SJCRH30 (cell line): ENCODE measurements at places on chromosomes 2 and 18.

DNA sequence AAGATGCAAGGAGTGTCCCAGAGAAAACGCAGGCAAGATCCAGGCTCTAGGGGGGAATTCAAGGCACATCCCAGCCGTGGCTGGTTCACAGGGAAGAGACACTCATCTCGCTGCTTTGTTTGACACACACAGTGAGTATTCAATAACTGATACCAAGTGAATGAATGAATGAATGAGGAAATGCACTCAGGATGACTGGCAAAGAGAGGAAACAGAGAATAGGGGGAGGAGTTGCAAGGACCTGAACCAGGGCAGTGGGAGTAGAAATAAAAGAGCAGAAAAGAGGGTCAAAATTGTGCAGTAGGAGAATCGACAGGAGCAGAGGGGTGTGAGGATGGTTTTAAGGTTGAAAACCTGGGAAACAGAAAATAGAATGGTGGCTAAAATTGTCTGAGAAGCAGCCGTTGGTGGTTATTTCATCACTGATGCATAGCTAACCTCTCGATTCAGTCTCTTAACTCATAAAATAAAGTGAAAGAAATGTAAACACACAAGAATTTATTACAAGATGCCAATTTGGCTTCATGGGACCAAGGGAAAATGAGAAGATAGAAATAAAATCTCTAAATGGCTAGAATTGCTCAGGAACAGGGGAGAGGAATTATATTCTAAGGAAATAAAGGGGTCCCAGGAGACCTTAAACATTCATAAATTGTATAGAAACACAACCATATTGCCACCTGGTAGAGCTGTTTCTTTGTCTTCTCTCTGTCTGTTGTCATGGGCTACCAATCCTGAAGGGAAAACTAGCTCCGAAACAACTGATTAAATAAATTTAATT, 63.9 kb upstream of the PHLPP1 start:
- no peak overlapping the region for H3K4me3 ChIP-seq
- H3K27me3 ChIP-seq = no peaks in the 10 kb centered on the region

DNA sequence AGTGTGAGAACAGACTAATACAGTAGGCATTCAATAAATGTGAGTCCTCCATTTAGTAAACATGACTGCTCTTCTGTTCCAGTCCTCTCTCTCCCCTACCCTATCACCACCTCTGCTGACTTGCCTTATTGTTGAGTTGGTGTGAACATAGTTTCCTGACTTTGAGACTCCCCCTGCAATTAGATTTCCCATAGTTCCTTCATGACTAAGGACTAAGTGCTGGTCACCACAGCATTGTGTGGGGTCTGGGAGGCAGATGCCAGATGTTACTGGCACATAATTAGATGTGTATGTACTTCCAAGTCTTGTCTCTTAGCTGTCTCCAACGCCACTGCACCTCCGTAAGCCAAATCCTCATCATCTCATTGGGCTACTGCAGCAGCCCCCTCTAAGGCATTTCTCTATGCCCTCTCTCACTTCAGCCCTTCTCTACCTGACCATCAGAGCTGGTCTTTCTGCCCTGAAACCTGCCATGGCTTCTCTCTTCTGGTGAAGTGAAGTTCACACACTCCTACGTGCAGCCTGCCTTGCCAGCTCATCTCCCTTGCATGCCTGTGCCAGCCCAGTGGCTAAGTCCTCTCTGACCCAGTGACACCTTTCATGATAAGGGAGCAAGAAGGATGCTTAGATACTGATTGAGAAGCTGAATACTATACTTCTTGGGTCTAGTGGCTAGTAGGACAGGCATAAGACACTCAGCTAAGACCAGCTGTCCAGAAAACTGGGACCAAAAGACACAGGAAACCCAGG, 81.6 kb upstream of the ALPP start:
- no peak overlapping the region for H3K27ac ChIP-seq
- no peaks in the 10 kb centered on the region for H3K36me3 ChIP-seq
- DNase-seq = no peak
- H3K4me1 ChIP-seq = peaks cover 12% of the 10 kb centered on the region
- no peak overlapping the region for H3K4me3 ChIP-seq
- no peaks in the 10 kb centered on the region for H3K27me3 ChIP-seq

- no peak for DNase-seq
- H3K4me1 ChIP-seq = peaks cover 28% of the 10 kb centered on the region
- H3K4me3 ChIP-seq = no peak overlapping the region
- H3K27me3 ChIP-seq = no peaks in the 10 kb centered on the region
Measured at GRCh38 chr2:173855661-173856060, 109.5 kb downstream of the SP3 start.

DNA sequence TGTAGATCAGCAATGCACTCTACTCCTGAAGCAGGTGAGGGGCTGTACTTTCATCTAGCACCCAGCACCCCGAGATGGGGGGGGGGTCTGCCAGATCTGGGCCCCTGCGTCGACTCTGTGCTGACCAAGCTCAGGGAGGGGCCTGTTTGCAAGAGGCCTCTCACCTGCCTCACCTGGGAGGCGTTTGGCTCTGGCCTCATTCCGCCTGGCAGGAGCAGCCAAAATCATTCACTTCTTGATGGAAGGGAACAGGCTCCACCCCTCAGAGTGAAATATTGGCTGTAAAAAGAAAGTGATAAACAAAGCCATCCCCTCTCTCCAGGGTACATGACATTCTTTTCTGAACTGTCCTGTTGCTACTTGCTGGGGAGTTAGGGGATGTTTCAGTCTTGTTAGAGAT, 10.7 kb upstream of the IL1R2 start:
- no peaks in the 10 kb centered on the region; the same call in 1 of the 2 replicates for H3K4me1 ChIP-seq
- H3K27ac ChIP-seq = no peak overlapping the region
- no peaks in the 10 kb centered on the region for H3K27me3 ChIP-seq

- DNase-seq = no peak
- no peak overlapping the region for H3K4me3 ChIP-seq
- H3K4me1 ChIP-seq = no peaks in the 10 kb centered on the region
- no peak overlapping the region for H3K27ac ChIP-seq
- H3K27me3 ChIP-seq = no peaks in the 10 kb centered on the region
Measured at GRCh38 chr18:75507636-75508035, 80.1 kb upstream of the SMIM21 start.

DNA sequence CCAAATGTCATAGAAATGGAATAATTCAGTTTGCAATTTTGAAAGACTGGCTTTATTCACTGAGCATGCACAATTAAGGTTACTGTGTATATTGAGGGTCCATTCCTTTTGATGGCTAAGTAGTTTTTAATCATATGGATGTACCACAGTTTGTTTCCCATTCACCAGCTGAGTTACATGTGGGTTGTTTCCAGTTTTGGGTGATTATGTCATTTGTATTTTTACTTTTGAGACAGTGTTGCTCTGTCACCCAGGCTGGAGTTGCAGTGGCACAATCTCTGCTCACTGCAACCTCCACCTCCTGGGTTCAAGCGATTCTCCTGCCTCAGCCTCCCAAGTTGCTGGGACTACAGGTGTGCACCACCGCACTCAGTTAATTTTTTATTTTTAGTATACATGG, 80.8 kb upstream of the MGAT4A start:
- no peaks in the 10 kb centered on the region for H3K27me3 ChIP-seq
- H3K27ac ChIP-seq = no peak overlapping the region

- H3K4me3 ChIP-seq = peak overlapping the region; percentile 74
- peaks cover 3% of the 10 kb centered on the region; the same call in 1 of the 2 replicates for H3K4me1 ChIP-seq
- no peak for DNase-seq
- peak overlapping the region; percentile 92 for H3K27ac ChIP-seq
- peaks cover 29% of the 10 kb centered on the region for H3K36me3 ChIP-seq
- no peaks in the 10 kb centered on the region for H3K27me3 ChIP-seq
Measured at GRCh38 chr2:11466307-11467128, 557 bp upstream of the E2F6 start.

DNA sequence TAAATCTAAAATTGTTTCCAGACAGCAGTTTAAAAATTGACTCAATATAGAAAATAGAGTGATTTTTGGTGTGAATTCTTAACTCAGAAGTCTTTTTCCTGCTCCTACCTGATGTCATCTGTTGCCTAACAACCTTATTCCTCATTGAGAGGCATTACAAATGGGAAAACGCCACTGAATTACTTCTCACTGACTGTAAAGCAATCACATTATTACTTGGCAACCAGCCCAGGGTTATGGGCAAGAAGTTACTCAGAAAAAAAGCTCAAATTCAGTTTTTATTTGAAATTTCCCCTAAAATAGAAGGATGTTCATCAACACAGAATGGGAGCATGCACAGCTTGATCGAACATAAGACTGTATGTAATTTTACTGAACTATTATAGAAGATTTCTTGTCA, 201.8 kb upstream of the GULP1 start:
- no peak overlapping the region for H3K27ac ChIP-seq
- no peak overlapping the region for H3K4me3 ChIP-seq
- no peaks in the 10 kb centered on the region; the same call in 1 of the 2 replicates for H3K4me1 ChIP-seq
- H3K36me3 ChIP-seq = no peaks in the 10 kb centered on the region

DNA sequence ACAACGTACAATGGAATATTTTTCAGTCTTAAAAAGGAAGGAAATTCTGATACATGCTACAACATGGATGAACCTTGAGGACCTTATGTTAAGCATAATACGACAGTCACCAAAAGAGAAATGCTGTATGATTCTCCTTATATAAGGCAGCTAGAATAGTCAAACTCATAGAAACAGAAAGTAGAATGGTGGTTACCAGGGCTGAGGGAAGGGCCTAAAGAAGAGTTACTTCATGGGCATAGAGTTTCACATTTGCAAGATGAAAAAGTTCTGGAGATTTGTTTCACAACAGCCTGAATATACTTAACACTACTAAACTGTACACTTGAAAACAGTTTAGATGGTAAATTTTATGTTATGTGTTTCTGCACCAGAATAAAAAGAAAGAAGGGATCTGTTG, 113.3 kb downstream of the GALNT1 start:
- no peak overlapping the region for H3K4me3 ChIP-seq
- H3K36me3 ChIP-seq = no peaks in the 10 kb centered on the region
- no peaks in the 10 kb centered on the region for H3K4me1 ChIP-seq
- H3K27ac ChIP-seq = no peak overlapping the region
- H3K27me3 ChIP-seq = no peaks in the 10 kb centered on the region

GRCh38 chr2:38528008-38528442, 74.7 kb downstream of the HNRNPLL start:
- H3K36me3 ChIP-seq = no peaks in the 10 kb centered on the region
- H3K4me3 ChIP-seq = peak overlapping the region; percentile 44
- peaks cover 16% of the 10 kb centered on the region for H3K4me1 ChIP-seq
- H3K27ac ChIP-seq = no peak overlapping the region
- H3K27me3 ChIP-seq = no peaks in the 10 kb centered on the region

DNA sequence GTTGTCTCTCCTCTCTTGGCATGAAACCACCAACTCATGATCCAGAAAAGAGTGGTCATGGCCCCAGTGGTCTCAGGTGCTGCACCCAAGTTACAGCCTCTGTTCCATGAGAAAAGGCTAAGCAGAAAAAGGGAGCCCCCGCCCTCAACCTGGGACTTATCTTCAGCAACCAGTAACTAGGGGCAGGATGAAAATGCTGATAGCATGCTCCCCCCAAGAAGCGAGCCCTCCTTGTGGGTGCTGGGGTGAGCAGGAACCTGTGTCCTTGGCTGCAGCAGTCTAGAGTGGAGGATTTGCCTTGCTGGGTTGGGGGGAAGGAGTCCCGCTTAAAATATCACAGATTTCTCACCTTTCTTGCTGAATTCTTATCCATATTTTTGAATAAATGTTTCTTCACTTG, 490.0 kb downstream of the SUCLG1 start:
- H3K36me3 ChIP-seq = peaks cover 2% of the 10 kb centered on the region; the same call in 1 of the 2 replicates
- no peaks in the 10 kb centered on the region for H3K4me1 ChIP-seq
- H3K4me3 ChIP-seq = no peak overlapping the region
- H3K27ac ChIP-seq = no peak overlapping the region
- DNase-seq = no peak
- peaks cover 11% of the 10 kb centered on the region for H3K27me3 ChIP-seq

DNA sequence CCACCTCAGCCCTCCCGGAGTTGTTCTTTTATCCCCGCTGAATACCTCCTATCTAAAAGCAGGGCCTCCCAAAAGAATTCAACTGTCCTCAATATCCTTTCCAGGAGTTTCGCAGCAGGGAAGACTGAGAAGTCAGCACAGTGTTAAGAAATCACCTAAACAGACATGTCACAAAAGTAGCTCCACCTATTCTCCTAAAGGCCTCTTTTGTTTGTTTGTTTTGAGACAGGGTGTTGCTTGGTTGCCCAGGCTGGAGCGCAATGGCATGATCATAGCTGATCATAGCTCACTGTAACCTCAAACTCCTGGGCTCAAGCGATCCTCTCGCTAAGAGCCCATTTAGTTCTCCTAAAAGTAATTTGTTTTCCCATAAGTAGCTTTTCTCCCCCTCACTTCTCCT, 53.8 kb downstream of the TEX44 start:
- no peak overlapping the region for H3K27ac ChIP-seq
- H3K36me3 ChIP-seq = no peaks in the 10 kb centered on the region
- H3K27me3 ChIP-seq = peaks cover 13% of the 10 kb centered on the region
- H3K4me3 ChIP-seq = no peak overlapping the region
- DNase-seq = no peak

- no peak overlapping the region for H3K27ac ChIP-seq
- no peaks in the 10 kb centered on the region for H3K4me1 ChIP-seq
- no peak overlapping the region for H3K4me3 ChIP-seq
- no peak for DNase-seq
Measured at GRCh38 chr2:123086613-123087385, 938.3 kb upstream of the CNTNAP5 start.

GRCh38 chr2:144509001-144509878, 10.7 kb downstream of the ZEB2 start:
- H3K27me3 ChIP-seq = no peaks in the 10 kb centered on the region
- DNase-seq = peak; percentile 49
- peaks cover 20% of the 10 kb centered on the region for H3K4me1 ChIP-seq
- no peak overlapping the region for H3K27ac ChIP-seq
- H3K36me3 ChIP-seq = peaks cover 14% of the 10 kb centered on the region
- no peak overlapping the region for H3K4me3 ChIP-seq

DNA sequence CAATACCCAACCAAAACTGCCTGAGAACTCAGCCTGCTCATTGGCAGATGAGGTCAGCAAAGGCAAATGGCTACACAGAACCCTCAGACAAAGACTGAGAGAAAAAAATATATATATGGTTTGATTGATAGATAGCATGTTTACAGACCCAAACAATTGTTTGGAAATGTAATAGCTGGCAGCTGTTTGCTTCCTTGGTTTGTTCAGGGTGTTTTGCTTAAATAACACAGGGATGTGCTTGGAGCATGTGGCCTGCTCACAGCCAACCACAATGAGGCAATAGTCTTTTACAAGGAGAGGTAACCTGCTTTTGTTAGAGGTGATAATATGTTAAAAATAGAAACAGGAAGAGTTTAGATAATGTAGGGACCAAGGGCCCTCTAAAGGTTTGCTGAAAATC, 84.5 kb downstream of the PDK1 start:
- H3K27me3 ChIP-seq = no peaks in the 10 kb centered on the region
- no peaks in the 10 kb centered on the region for H3K36me3 ChIP-seq
- H3K4me3 ChIP-seq = no peak overlapping the region
- no peak for DNase-seq
- peaks cover 8% of the 10 kb centered on the region for H3K4me1 ChIP-seq
- H3K27ac ChIP-seq = no peak overlapping the region

DNA sequence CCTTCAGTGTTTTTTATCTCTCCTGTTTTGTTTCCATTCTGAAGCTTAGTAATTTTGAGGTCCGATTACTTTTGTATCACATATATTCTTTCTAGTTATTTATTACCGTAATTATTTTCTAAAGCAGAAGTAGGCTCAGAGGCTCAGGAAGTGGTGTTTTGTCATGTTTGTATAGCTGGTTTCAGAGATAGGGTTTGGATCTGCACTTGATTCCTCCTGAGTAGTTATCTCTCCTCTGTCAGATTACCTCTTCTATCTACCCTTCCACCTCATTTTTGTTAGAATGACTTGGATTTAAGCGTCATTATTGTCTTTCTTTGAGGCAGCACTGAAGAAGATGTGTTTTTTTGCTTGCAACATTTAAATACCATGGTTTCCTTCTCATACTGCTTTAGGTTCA, 95.4 kb downstream of the MTA3 start:
- H3K4me1 ChIP-seq = no peaks in the 10 kb centered on the region
- no peaks in the 10 kb centered on the region for H3K27me3 ChIP-seq
- no peak overlapping the region for H3K4me3 ChIP-seq
- DNase-seq = no peak
- no peak overlapping the region for H3K27ac ChIP-seq
- H3K36me3 ChIP-seq = peaks cover 4% of the 10 kb centered on the region; the same call in 1 of the 2 replicates
